ENCODE measurements at places on chromosomes 6 and 20. TPM values are rescaled to one million over a fixed set of nuclear protein-coding genes. Genes with fewer than 3 reads are reported as not detected.

- no peak for ATAC-seq
Observed at GRCh38 chr6:3359101-3359752, 97.6 kb downstream of the SLC22A23 start.

- no peak for ATAC-seq
Observed at GRCh38 chr6:1870251-1870650, 260.5 kb downstream of the FOXC1 start.

GRCh38 chr6:168156742-168157265, 77.8 kb upstream of the FRMD1 start:
- no peak for ATAC-seq

- no peak for ATAC-seq
Observed at GRCh38 chr6:107423474-107423990, 35.8 kb downstream of the PDSS2 start.

RIMS4 gene
- 17.1 TPM for total RNA-seq

POM121L2 gene
- total RNA-seq: 0.09 TPM

PHACTR3 gene
- total RNA-seq: 0.19 TPM

Data from motor neuron (in vitro differentiated cells).